Mesenteric fat pad (tissue), 1 donor: ENCODE measurements at places on chromosomes 2 and 18. TPM values are rescaled to one million over a fixed set of nuclear protein-coding genes. Genes with fewer than 3 reads are reported as not detected.
A peak's percentile ranks its signal among the peaks of the same experiment; 100 is the strongest.

GRCh38 chr2:201116959-201117734 lies 1.2 kb downstream of the CFLAR start:
- DNase-seq = no peak

The POMC gene
- total RNA-seq = 3.4 TPM

DNA sequence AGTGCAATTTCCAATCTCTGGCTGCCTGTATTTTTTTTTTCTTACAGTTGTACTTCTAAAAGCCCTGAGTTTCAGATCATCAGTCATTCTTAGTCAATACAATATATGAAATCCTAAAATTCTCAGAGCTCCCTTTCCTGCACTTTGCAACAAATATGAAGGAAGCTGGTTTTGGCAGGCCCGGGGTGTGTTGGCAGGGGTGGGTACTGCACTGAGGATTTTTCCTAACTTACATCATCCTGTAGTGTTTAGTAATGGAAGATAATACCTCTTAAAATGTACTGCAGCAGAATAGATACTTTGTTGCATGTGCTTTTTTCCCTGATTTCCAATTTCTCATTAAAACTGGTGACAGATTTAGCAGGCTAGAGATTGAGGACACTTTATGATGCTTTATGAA lies 374.6 kb downstream of the PTH2R start:
- DNase-seq = no peak

The ZBTB14 gene
- total RNA-seq = 9.2 TPM

- no peak for DNase-seq
Observed at GRCh38 chr2:144183727-144184126, 336.2 kb downstream of the ZEB2 start.

DNA sequence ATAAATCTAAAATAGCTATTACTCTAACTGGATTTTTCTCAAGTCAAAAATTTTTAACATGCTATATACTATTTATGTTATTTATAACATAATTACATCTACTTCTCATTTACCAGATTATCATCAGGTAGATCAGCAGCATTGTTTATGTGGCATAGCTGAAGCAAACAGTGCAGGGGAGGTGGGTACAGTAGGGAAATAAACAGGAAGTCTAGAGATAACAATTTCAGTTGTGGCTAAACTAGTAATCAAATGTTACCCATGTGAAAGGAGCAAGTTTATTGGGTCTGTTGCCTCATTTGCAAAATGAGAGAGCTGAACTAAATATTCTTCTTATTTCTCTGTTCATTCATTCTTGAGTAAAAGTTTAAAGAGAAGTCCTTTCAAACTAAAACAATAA lies 27.7 kb downstream of the GFPT1 start:
- DNase-seq = no peak

DNA sequence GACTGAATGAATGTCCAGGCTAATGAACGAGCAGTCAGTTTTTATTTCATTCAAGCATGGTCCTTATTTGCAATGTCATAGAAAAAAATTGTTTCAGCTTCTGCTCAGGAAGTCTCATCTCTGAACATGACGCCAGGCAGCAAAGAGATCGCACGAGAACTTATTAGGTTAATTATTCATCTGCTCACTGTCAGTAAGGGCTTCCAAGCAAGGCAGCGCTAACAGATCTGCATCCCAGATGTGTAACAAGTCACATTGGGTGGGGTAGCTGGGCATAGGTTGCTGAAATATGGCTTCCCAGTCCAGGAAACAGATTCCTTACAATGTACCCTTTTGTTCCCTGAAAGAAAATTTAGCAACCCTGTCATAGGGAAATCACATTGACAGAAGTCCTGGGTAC lies 63.5 kb downstream of the ANKRD44 start:
- no peak for DNase-seq

DNA sequence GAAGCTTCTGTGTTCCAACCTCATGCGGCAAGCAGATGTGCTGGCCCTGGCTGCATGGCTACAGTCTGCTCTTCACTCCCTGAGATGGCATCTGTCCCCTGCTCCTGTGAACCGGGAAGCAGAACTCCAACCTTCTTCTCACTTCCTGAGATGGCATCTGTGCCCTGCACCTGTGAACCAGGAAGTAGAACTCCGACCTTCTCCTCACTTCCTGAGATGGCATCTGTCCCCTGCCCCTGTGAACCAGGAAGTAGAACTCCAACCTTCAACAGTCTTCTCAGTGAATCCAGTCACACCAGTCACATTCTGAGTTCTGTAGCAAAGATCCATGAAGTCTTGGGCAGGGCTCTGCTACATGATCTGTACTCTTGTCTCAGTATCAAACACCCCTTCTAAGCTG lies 887.2 kb upstream of the KLHL29 start:
- DNase-seq = no peak

GRCh38 chr18:77138270-77138669 lies 5.7 kb upstream of the MBP start:
- no peak for DNase-seq

- peak; percentile 51 for DNase-seq
Observed at GRCh38 chr2:25380586-25381375, 39.1 kb upstream of the DNMT3A start.

DNA sequence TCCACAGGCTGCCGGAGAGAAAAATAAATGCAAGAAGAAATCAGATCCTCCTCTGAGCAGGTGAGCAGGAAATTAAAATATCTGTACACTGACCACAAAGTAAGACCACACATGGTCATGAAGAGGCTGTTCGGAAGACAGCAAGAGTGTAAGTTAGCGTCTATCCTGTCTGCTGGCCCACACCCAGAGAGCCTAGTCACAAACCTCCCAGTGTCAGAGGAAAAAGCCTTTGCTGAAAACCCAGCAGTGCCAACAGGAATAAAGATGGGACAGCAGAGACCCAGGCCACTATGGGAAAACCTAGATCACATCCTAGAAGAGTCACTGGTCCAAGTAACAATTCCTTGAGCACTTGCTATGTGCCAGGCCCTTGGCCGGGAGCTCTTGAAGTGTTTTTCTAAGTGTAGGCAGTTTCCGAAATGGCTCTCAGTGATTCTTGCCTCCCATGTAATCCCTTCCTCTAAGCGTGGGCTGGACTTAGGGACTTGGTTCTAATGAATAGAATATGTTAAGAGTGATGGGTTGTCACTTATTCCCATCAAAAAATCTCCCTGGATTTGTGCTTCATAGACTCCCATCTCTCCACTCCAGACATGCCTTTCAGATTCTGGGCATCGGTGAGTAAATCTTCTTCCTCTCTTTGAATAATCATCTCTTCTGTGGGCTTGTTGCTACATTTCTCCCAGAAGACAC lies 110.9 kb upstream of the PKDCC start:
- peak; percentile 39 for DNase-seq

The UGT1A10 gene
- total RNA-seq = not detected

DNA sequence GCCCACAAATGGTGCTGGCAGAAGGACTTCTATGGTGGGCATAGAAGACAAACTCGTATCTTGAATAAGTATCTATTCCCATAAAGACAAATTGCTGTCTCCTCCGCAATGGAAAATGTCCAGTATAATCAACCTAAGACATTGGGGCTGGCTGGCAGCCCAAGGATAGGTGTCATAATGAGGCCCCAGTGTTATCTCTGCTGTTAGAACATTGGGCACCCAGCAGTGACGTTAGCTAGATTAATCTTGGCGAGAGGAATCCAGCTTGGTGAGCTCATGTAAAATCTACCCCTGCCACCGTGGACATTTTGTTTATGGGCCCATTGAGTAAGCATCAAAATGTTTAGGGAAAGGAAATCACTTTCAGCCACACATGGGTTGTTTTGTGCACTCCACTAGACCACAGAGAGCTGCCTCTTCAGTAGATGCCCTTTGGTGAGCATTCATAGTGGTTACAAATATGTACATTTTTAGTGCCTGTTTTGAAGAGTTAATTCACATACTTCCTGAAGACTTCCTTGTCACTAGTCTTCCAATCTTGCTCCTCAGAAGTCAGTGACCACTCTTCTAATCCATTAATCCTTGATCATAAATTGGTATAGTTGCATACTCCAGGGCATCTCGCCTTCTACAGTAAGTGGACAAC lies 48.2 kb upstream of the KDM3A start:
- DNase-seq = no peak

- no peak for DNase-seq
Observed at GRCh38 chr2:150856596-150857281, 369.3 kb upstream of the RND3 start.

- no peak for DNase-seq
Observed at GRCh38 chr18:47876813-47877212, 53.6 kb downstream of the SMAD2 start.

The MARS2 gene
- total RNA-seq = 8.0 TPM

The GRHL1 gene
- total RNA-seq = 18.0 TPM

The PSMA8 gene
- not detected for total RNA-seq

DNA sequence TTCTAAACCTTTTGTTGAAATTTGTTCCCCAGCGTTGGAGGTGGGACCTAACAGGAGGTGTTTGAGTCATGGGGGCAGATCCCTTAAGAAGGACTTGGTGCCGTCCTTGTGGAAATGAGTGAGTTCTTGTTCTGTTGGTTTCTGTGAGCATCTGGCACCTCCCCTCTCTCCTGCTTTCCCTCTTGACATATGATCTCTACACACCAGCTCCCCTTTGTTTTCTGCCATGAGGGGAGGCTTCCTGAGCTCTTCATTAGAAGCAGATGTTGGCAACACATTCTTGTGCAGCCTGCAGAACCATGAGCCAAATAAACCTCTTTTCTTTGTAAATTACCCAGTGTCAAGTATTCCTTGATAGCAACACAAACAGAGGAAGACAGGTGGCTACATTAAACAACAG lies 23.8 kb downstream of the NABP1 start:
- DNase-seq = no peak

- DNase-seq = no peak
Observed at GRCh38 chr2:158835431-158835830, 40.3 kb downstream of the DAPL1 start.

The DSG1 gene
- not detected for total RNA-seq

DNA sequence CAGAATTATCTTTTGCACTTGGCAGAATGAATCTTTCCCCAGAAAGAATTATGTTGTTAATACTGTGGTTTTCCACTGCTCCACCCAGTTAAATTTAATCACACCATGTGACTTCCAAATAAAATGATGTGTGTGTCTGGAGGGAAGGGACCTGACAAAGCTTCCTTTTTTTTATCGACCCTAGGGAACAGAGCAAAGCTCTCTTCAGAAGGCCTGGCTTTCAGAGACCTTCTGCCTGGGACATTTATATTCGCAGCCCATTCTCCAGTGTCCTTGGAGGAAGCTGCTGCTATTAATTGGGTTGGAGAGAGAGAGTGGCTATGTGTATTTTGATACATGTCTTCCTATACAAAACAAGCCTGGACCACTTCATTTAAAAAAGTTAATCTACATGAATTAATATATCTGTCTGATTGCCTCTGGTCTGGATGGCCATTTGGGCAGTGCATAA lies 233.7 kb downstream of the PRKCE start:
- no peak for DNase-seq

The ADAM23 gene
- 1.1 TPM for total RNA-seq

- no peak for DNase-seq
Observed at GRCh38 chr2:169034256-169034655, 3.1 kb upstream of the ABCB11 start.

- no peak for DNase-seq
Observed at GRCh38 chr2:138486363-138487198, 15.0 kb upstream of the SPOPL start.

- no peak for DNase-seq
Observed at GRCh38 chr2:23429036-23429435, 44.1 kb downstream of the KLHL29 start.

GRCh38 chr18:29874519-29875098 lies 1167.9 kb downstream of the DSC3 start:
- DNase-seq = no peak

DNA sequence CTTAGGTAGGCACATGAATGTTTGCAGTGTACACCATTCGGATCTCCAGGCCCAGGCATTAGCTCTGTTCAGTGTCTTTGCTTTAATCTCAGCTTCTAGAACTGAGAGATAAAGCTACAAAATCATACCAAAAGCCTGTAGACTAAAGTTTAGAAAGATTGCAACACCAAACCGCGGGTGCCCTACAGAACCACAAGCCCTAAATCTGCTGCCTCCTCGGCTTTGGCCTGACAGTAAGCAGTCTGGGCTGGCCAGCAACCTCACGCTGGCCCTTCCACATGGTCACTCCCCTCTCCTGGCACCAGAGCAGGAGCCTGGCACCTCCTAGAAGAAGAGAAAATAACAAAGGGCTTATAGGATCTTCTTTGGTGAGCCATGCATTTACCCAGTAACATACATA lies 8.9 kb upstream of the OSR1 start:
- no peak for DNase-seq

DNA sequence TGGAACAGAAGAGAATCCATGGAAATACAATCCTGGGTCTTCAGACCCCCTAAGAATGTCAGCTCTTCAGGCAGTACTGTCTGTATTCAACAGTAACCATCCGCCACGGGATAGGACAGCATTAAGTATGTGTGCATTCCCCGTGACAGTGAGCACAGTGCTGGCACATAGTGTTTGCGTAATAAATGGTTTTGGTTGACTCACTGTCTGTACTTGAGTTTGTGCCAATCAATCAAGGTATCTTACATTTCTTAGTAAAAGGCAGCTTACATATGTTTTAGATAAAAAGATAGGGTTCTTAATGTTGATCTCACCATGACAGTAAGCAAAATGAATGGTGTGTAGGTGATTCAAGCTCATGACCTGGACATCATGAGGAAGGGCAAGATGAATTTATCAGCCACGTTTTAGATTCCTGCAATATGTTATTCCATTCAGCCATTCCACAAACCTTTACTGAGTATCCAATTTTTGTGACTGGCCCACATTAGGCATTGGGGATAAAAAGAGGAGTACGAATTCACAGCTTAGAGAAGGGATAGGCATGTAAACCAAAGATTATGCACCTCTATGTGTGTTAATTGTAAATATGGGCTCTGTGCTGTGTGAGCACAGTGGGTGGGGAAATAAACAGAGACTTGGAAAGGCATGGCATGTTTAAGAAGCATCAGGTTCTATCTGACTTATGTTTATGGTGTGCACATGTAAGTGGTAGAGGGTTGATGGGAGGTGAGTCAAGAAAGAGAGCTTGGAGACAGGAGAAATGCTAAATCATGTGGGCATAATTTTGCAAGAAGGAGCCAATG lies 258.8 kb downstream of the SLC8A1 start:
- DNase-seq = no peak

The DOK6 gene
- 1.6 TPM for total RNA-seq

GRCh38 chr18:49839012-49839411 lies 25.7 kb upstream of the ACAA2 start:
- DNase-seq = no peak

GRCh38 chr18:76524900-76525698 lies 30.1 kb upstream of the ZNF516 start:
- no peak for DNase-seq

DNA sequence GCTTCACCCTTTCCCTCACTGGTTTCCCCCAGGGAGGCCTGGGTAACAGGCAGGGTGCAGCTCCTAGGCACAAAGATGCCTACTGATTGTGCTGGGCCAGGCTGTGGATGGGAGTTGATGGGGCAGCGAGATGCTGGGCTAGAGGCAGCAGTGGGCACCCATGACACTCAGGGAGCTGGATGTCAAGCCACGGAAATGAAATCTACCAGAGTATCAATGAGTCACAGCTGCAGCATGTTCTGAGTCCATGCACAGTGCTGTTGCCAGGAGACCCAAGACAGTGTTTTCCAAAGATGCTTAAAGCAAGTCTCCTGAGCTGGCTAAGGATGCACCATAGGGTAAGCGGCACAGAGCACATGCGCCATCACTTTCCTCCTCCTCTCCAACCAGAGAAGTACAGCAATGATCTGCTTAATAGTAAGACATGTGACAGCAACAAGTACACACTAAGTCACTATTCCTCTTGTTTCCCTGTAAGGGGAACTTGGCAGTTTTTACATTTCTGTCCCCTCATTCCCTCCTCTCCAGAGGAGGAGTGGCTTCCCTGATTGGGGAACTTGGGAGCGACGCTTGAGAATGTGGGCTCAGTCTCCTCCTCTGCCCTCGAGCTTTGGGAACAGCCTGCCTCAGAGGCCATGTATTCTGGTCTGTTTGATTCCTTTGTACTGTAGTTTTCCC lies 57.2 kb downstream of the CDC42EP3 start:
- no peak for DNase-seq

The SAG gene
- total RNA-seq = not detected
